Ureter (tissue), 1 donor: ENCODE measurements at places on chromosomes 16 and 17.

GRCh38 chr17:57604771-57605674, 140.1 kb downstream of the CCDC182 start:
- peak; percentile 71 for DNase-seq

- DNase-seq: no peak
Observed at GRCh38 chr17:12709063-12709462, 43.4 kb downstream of the MYOCD start.

GRCh38 chr17:68172461-68172954, 75.3 kb upstream of the AMZ2 start:
- peak; percentile 74 for DNase-seq

DNA sequence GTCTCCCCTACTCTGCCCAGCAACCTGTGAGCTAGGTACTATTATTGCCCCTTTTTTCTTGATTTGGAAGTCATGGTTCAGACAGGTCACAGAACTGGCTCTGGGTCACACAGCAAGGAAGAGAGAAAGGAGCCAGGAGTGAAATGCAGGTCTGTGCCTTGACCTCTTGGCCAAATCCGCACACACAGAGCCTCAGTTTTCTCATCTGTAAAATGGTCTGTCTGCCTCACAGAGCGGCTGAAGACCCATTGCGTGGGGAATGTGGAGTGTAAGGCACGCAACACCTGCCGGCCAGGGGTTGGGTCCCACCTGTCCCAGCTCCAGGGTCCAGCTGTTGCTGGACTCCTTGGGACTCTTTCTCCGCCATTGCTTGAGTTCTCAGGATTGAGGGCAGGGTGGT, 32.4 kb downstream of the CNGB1 start:
- DNase-seq: no peak
